ENCODE measurements at places on chromosomes 13 and 19.

- no peak for DNase-seq
Observed at GRCh38 chr13:19266979-19267378, 85.4 kb upstream of the TUBA3C start.

GRCh38 chr13:64327505-64328194, 2902.5 kb downstream of the PCDH9 start:
- DNase-seq = no peak

DNA sequence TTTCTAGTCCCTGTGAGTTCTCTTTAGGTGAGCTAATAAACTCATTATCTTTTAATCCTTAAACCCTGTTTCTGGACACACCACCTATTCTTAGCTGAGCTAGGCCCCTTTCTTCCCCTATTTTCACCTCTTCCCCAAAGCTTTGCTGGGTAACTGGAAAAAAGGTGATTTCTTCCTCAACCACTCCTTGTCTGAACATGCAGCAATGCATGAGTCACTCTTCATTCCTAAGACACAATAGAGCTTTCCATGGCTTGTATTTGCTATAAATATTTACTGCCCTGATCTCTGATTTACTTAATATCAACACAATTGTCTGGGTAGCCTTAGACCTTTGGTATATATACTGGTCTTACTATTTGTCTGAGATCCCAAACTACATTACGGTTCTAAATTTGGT, 370.9 kb downstream of the KLF5 start:
- no peak for DNase-seq

- no peak for DNase-seq
Observed at GRCh38 chr13:23516702-23517101, 53.5 kb upstream of the TNFRSF19 start.

GRCh38 chr13:76868371-76868770, 17.8 kb downstream of the KCTD12 start:
- no peak for DNase-seq

DNA sequence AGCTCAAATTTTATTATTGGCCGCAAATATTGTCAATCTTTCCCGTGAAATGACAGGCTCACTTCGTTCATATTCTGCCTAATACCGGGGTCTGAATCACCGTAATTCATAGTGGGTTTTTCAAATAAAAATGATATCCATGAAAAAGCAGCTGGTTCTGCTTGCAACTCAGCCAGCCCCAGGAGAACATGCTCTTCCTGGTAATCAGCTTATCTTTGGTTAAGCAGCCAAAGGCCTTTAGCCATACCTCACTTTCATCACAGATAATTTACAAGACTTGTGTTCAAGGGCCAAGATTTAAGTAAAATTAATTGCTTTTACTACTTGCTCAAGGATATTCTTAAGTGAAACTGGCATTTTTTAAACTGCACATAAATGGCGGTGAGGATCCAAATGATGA, 22.5 kb downstream of the RNASEH2B start:
- no peak for DNase-seq

- DNase-seq = no peak
Observed at GRCh38 chr13:31172535-31172934, 10.8 kb upstream of the HSPH1 start.

GRCh38 chr19:1224047-1224825, 13.6 kb downstream of the CBARP start:
- no peak for DNase-seq

GRCh38 chr13:73519396-73520116, 460.8 kb downstream of the KLF5 start:
- DNase-seq = no peak

DNA sequence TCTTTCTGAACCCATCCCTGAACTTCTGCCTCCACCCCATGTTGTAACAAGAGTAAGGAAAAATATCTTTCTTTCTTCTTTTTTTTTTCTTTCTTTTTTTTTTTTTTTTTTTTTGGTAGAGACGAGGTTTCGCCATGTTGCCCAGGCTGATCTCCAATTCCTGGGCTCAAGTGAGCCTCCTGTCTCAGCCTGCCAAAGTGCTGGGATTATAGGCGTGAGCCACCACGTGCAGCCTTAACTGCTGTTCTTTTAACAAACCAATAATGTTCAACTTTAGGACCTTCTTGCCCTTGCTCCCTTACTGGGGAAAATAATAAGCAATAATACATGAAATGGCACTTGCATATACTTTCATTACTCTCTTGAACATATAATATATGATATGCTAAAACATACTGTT, 19.6 kb downstream of the GPR183 start:
- DNase-seq = no peak

DNA sequence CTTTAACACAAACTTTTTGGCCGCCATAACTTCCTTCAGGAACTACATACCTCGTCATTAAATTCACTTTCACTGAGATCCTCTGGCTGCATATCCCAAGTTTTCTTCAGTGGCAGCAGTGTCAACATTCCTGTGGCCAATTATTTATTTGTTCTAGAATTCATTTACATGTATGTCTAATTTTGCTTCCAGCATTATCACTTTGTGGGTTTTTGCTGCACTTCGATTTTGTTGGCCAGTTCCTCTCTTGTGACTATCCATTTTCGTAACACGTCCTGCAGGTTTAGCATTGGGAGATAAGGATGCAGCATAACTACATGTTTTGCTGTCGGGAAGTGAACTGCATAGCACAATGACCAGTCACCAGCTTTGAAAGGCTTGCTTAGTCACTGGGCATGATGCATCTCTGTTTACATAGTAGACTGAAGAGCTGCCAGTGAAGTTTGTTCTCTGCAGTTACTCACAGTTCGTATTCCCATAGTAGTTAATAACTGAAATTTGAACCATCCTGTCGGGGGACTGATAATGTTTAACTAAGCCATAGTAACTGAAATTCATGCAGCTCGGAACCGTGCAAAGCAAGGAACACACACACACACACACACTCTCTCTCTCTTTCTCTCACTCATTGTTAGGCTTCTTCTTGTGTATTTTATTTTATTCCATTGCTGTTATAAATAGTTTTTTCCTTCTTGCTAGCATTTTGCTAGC, 28.3 kb downstream of the ZNF507 start:
- DNase-seq = no peak

GRCh38 chr19:49818649-49819370, 721 bp downstream of the MED25 start:
- no peak for DNase-seq

DNA sequence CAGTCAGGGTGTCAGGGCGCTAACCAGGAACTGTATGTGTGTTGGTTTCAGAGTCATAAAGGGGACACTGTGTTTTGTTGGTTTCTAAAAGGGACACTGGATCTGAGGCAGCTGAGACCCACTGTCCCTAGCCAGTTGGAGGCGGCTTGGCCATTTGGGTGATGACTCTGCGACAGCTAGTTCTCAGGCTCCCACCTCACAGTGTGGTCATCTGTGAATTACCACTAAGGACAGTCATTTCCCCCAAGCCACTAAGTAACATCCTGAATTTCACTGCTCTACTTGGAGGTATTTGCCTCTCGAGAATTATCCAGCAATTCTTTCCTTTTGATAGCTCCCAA, 51.5 kb downstream of the EPS15L1 start:
- DNase-seq = no peak

DNA sequence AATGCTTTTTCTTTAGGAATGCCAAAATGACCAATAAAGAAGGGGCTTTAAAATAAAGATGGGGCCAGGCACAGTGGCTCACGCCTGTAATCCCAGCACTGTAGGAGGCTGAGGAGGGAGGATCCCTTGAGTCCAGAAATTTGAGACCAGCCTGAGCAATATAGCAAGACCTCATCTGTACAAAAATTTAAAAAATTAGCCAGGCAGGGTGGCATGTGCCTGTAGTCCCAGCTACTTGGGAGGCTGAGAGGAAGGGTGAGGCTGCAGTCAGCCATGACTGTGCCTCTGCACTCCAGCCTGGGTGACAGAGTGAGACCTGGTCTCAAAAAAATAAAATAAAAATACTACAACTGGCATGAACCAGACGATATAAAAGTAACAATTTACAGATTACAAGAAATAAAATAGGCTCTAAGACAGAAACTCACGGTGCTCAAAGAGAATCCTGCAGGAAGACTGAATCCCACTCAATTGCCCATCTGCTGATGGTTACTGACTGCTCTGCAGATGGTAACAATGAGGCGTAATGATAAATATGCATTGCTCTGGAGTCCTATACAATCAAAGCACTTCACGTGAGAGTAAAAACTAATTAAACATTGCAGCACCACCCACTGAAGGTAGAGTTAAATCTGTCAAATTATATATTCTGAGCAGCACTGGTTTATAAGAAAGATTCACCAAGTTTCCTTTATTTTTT, 93.2 kb downstream of the LHFPL6 start:
- DNase-seq = no peak

GRCh38 chr13:42148538-42148937, 100.1 kb downstream of the DGKH start:
- DNase-seq = no peak

- DNase-seq = no peak
Observed at GRCh38 chr13:34152409-34152808, 334.5 kb downstream of the RFC3 start.

GRCh38 chr19:19502808-19503602, 12.3 kb downstream of the TSSK6 start:
- DNase-seq = no peak

DNA sequence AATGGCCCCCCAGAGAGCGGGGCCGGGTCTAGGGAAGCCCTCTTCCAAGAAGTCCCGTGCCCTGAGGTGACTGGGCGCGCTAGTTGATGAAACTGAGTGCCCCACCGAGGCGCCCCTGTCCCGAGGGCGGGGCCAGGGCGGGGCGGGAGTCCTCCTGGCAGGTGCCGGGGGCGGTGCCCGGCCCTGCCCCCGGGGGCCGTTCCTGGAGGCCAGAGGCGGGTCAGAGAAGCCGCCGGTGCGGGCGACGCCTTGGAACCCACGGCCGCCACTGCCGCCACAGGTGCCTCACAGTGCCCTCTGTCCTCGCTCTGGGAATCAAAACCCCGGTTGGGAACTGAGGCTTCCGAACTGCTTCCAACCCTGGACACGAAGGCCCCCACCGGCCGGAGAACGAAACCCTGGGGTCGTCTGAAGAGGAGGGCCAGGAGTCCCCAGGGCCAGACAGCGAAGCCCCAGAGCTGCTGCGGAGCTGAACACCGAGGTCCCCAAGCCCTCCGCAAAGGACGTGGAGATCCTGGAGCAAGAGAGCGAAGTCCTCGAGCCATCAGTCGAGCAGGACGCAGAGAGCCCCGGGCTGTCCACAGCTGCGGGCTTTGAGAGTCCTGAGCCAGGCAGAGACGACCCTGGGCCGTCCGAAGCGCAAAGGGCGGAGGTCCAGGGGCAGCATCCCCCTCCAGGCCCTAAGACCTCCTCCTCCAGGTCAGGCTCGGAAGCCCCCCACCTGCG, at the start of gene MISP3:
MISP3 (plus strand) TSS at position 252 of the 726 bp plus-strand sequence. CDS start 524 bp downstream, outside the sequence.
- DNase-seq = peak; percentile 56

DNA sequence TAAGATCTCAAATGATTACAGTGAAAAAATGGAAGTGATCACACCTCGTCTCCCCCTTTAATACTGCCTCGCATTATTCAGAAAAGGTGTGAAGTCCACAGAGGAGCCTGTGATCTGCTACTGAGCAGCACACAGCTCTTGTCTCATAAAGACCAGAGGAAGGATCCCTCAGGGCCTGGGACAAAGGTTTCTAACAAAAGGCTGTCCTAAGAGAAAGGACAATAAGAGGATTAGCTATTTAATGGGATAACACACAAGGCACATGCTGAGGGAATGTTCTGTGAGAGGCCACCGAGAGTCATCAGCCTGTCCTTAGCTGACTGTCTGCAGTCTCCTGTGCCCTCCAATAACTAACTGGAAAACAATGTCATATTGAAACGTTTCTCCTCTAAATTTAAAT, 26.7 kb downstream of the EBPL start:
- DNase-seq = no peak

- no peak for DNase-seq
Observed at GRCh38 chr13:95087746-95088305, 213.4 kb downstream of the ABCC4 start.

- DNase-seq = no peak
Observed at GRCh38 chr13:83355041-83355440, 527.2 kb downstream of the SLITRK1 start.

DNA sequence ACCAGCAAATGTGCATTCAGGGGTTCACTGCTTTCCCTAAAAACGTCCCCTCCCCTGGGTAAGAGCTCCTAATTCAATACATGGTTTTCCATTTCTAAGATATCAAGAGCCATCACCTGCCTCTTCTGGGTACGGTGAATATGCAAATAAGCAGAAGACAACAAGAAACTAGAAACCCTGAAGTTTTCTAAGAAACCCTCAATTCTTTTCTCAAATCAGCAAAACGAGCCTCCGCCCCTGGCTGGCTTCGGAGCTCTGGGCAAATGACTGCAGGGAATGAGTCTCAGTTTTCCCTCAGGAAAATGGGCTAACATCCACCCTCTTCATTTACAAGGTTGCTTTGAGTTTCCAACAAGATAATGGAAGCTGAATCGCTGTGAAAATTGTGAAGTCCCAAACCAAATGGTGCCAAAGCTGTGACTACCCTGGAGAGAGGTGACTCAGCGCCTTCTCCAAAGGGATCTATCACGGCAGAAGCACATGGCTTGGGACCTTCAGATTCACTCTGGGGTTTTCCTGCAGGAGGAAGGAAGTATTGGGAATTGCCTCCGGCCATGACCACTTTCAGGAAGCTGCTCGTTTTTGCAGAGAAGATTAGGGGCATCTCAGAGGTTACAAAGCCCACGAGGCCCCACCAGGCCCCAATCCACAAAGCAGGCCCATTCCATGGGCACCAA, 26.6 kb downstream of the KLF2 start:
- DNase-seq = no peak

- DNase-seq = no peak
Observed at GRCh38 chr13:85567909-85568308, 231.3 kb downstream of the SLITRK6 start.

GRCh38 chr19:55451163-55451964, 8.3 kb upstream of the SHISA7 start:
- DNase-seq = no peak

DNA sequence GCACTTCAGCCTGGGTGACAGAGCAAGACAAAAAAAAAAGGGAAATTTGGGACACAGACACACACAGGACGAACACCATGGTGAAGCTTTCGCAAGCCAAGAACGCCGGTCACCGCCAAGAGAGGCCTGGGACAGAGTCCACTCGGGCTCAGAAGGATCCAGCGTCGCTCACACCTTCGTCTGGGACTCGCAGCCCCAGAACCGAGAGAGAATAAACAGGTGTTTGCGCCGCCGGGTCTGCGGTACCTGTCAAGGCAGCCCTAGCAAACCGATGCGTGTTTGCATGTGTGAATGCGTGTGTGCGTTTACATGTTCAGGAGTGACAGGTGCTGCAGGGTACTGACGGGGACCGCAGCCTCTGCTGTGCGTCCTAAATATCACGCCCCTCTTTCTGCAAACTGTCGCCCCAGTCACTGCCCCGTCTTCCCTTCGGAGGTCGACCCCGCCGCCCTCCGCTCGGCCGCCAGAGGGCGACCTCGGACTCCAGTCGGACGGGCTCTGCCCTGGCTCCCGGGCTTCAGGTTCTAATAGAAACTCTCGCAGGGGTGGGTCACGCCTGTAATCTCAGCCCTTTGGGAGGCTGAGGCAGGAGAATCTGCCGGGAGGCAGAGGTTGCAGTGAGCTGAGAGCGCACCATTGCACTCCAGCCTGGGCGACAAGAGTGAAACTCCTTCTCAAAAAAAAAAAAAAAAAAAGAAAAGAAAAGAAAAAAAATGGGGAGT, 11.8 kb upstream of the CSNK1G2 start:
- peak; percentile 86 for DNase-seq
